Stimulated activated CD4-positive, alpha-beta T cell treated with anti-CD3 and anti-CD28 coated beads, Interleukin-15, amount 100 ng/mL, for 1 hour (primary cell): ENCODE measurements at places on chromosomes 2 and 18.

- no peak for DNase-seq
Observed at GRCh38 chr18:49161627-49162026, 210.9 kb upstream of the SMAD7 start.

DNA sequence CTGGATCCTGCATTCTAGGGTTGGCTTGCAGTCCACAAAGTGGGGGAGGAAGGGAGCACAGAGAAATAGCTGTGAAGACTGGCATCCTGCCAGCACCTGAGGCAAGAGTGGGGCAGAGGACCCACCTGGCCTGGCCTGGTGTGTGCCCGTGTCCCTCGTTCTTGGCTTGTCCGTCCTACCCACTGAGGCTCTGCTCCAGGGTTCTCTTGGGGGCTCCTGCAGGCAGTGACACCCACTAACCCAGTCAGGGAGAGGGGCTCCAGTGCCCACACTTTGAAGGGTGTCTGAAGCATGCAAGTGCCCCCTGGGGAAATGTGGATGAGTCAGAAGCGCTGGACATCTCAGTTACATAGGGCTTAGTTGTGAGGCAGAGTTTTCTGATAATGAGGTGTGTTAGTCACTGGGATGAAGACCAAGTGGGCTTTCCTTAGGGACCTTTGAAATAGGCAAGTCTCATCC lies 79.4 kb downstream of the SLC4A3 start:
- no peak for DNase-seq

DNA sequence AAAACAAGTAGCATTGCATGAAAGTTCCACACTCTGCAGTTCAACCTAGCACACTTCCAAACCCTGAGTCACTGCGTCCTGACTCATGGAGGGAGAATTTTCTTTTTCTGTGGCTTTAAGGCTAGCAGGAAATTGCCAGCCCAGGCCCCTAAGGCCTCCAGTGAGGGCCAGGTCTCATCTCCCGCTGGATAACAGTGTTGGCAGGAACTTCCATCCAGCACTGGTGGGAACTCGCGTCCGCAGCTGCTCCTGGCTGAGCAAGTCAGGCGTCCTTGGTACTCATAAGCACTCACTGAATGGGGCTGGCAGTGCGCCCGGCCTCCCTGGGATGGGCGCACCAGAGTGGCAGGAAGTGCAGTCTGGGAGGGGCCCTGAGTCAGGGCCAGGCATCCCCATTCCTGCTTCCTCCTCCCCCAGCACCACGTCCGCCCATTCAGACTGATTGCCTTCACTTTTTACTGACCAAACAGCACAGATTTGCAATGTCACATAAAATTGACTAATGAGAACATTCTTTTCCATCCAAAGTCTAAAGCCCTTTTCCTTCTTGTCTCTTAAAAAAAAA lies 14.3 kb downstream of the MALL start:
- no peak for DNase-seq

DNA sequence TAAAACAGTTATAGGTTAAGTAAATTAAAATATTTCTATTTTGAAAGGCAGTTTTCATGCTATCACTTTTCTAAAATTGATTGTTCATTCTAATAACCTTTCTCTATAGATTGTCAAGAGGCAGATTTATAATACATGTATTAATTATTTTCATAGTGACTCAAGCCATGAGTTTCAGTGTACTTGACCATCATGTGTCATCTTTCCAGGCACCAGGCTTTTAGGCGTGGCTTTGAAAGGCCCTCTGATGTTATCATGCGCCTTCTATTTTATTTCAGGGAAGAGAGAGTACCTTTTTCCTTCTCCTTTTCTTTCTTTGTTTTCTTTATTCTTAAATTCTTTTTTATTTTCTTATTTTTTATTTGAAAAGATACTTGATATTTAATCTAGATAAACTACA lies 128.3 kb upstream of the ETAA1 start:
- no peak for DNase-seq

GRCh38 chr2:153005071-153005730 lies 286.8 kb downstream of the ARL6IP6 start:
- no peak for DNase-seq

- DNase-seq, result no peak
Observed at GRCh38 chr2:126877861-126878565, 20.7 kb upstream of the TEX51 start.

DNA sequence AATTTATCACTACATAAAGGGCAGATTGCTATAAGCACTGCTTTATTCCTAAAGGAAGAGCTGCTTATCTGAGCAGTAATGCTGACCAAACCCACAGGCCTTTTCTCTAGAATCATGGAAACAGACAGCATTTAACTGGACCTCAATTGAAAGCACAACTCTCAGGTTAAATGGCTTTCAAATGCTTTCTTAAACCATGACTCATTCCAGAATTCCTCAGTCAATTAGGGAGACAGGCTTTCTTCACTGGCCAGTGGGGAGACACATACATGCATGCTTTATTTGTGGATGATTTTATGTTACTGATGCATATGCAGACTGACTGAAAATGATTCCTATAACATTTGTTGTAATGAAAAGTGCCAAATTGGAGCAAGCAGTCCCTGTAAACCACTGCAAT lies 114.6 kb downstream of the ACVR1 start:
- no peak for DNase-seq

GRCh38 chr2:197804758-197805714 lies 643 bp downstream of the PLCL1 start:
- DNase-seq, result no peak

DNA sequence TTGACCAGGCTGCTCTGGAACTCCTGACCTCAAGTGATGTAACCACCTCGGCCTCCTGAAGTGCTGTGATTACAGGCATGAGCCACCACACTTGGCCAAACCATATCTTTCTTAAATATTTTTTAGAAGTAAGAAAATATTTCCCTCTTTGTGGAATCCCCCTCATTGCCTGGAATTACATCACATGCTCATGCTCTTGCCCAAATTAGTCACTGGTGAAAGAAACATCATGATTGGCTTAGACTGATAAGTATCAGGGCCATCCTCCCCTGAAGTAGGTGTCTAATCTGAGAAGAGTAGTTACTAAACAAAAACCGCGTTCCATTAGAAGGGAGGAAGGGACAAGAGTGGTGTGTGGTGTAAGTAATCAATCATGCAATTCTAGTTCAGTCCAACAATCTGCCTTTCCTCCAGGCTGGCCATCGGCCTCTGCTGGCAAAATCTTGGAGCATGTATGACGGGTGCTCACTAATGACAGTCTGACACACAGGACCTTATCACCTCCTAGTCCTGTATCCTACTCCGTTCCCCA lies 52.3 kb upstream of the SCG2 start:
- DNase-seq, result no peak

GRCh38 chr18:39730606-39731005 lies 2165.0 kb upstream of the CELF4 start:
- no peak for DNase-seq

GRCh38 chr2:222301053-222301795 lies 2.4 kb upstream of the PAX3 start:
- DNase-seq, result no peak

- DNase-seq, result no peak
Observed at GRCh38 chr2:71282493-71282892, 49.1 kb upstream of the ZNF638 start.

DNA sequence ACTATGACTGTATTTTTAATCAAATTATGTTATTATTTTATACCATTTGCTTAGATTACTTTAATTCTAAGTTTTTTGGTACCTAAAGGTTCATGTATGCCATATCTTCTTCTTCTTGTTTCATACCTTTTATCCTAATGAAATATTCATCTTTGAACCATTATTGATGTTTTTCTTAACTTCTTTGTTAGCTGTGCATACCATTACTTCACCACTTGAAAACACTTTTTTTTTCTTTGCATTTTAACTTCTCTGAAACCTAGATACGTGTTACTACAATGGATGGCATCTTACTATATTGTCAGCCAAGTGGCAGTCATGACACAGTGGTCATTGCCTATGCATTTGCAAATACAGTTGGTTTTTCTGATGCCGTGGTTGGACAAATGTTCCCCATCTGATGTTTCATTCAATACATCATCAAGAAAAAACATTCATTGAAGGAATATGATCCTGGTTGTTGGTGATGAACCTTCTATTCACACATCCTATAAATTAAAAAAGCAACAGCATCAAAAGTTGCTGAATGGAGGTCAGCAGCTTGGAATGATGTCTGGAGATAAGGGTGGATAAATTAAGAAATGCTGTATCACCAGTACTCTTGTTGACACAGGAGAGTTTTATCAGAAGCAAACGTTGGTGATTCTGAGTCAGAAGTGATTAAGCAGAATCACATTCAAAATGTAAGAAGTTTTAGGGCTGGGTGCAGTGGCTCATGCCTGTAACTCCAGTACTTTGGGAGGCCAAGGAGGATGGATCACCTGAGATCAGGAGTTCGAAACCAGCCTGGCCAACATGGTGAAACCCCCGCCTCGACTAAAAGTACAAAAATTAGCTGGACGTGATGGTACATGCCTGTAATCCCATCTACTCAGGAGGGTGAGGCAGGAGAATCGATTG lies 7.4 kb downstream of the IL36A start:
- no peak for DNase-seq

DNA sequence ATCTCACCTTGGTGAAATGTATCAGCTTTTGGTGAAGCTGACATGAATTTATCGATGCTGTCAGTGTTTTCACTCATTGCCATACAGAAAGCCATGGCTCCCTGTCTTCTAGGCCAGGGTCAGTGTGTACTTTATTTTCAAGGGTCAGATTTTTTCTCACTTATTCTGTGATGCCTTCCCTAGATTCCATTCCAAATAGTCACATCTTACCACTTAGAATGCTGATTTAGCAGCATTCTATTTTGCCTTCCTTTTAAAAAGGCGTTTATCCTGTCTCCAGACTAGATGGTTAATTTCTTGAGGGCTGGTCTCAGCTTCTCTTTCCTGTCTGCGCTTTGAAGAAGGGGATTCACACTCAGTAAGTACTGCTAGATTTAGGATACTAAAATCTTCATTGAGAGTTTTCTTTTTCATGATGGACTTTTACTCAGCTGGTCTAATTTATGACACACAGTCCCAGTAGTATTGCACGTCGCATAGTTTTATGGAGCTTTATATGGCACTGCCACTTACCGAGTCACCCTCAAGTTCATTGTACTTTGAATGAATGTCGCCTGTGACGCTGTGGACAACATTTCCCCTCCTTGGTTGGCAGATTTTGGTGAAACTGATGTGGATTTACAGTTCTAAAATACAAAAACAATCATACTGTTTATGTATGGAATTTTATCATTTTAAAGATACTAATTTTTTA lies 194.0 kb downstream of the ZNF407 start:
- no peak for DNase-seq

- DNase-seq, result no peak
Observed at GRCh38 chr2:17813010-17813741, 3.1 kb upstream of the MSGN1 start.

GRCh38 chr2:70937866-70938585 lies 2.3 kb downstream of the ATP6V1B1 start:
- no peak for DNase-seq

DNA sequence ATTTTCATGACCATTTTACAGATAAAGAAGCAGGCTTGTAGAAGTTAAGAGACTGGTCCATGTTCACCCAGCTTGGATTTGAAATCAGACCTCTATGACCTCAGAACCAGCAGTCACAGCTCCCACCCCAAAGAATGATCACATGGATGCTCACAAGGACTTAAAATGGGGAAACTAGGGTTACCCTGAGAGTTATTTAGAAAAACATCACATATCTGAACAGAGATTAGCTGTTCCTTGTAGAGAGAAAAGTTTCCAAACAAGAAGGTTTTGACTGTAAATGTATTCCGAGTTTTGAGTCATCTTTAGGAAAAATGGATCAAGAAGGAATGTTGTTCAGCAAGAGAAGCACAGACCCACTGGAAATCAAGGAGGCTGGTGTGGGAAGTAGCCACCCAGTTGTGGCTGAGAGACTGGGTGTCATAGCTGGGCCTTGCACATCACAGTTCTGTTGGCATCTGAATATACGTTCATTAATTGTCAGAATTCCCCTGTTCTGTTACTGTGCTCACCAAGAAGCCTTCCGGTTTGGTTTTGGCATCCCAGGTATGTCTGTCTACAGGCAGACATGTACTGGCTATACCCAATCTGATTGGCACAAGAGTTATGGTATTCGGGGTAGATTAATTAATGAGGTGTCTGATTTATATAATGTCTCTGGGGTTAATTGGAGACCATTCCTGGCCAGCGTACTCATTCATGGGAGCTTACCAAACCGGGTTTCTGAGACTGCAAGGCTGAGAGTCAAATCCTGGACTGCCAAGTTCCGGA lies 371.8 kb upstream of the SLC14A2 start:
- DNase-seq, result no peak

DNA sequence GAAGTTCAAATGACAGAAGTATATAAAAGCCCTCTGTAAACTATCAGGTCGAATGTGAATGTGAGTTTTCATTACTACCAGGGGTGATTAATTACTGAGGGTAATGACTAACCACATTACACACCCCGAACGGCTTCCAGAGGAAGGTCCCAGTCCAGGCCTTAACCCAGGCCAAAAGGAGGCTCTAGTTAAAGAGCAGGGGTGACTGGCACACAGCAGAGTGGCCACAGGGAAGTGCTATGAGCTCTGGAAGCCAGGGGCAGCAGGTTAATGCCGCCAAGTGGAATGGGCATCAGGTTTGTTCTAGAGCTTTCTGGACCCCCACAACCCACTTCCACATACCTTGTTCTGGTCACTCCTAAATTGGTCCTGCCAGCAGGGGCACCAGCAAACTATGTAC lies 87.7 kb downstream of the BCL11A start:
- no peak for DNase-seq

DNA sequence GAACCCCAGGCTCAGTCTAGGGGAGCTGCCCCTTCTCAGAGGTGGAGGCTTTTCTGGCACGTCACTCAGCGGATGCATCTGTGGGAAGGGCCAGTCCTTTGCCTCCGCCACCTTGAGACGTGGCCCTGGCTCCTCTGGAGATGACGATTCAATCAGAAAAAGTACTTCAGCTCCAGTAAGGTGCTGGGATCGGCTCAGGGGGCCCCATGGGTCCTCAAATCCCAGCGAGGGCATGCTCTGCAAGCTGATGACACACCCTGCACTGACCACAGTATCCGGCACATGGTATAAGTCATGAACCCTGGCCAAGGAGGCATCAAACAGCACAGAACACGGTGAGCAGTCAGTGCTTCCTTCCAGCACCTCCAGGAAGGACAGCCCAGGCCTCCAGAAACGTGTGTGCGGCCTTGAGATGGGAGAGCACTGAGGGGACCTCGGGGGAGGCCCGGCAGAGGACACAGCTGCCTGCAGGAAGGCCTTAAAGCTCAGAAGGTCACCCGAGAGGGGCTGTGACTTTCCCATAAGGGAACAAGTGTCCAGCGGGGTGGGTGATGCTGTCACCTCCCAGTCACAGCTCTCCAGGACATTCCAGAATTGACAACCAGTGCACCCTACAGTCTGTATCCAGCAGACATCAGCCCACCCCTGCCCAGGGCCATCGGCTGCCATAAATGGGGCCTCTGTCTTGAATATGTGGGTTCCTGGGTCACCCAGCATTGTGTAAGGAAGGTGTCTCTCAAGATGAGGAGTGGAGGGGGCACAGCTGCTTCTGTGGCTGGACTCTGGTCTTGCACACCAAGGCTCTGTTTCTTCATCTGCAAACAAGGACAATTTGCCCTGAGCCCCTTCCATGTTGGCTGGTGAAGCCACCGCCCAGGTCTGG lies 205.8 kb downstream of the NDUFA10 start:
- DNase-seq, result no peak
